ENCODE measurements at places on chromosomes 13 and 19.

- no peak for DNase-seq
Observed at GRCh38 chr13:73842626-73843025, 291.6 kb downstream of the KLF12 start.

DNA sequence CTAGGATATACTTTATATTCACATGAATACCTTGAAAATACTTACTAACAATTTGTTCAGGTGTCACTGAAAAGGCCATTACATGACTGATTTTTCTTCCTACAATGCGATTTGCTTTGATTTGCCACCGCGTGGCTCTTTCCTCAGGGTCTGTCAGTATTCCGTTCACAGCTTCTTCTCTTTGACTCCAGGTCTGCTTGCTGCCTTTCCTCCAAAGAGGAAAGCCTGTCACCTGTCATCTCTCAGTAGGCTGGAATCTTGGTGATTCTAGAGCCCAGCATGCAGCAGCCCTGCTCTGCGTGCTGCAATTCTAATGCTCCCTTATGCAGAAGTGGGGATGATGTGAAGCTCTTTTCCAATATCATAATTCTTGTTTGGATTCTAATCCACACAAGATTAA, 33.6 kb upstream of the SIAH3 start:
- DNase-seq = no peak

- no peak for DNase-seq
Observed at GRCh38 chr13:99477493-99477892, 23.8 kb upstream of the TM9SF2 start.

- no peak for DNase-seq
Observed at GRCh38 chr13:24151864-24152263, 8.7 kb upstream of the SPATA13 start.

DNA sequence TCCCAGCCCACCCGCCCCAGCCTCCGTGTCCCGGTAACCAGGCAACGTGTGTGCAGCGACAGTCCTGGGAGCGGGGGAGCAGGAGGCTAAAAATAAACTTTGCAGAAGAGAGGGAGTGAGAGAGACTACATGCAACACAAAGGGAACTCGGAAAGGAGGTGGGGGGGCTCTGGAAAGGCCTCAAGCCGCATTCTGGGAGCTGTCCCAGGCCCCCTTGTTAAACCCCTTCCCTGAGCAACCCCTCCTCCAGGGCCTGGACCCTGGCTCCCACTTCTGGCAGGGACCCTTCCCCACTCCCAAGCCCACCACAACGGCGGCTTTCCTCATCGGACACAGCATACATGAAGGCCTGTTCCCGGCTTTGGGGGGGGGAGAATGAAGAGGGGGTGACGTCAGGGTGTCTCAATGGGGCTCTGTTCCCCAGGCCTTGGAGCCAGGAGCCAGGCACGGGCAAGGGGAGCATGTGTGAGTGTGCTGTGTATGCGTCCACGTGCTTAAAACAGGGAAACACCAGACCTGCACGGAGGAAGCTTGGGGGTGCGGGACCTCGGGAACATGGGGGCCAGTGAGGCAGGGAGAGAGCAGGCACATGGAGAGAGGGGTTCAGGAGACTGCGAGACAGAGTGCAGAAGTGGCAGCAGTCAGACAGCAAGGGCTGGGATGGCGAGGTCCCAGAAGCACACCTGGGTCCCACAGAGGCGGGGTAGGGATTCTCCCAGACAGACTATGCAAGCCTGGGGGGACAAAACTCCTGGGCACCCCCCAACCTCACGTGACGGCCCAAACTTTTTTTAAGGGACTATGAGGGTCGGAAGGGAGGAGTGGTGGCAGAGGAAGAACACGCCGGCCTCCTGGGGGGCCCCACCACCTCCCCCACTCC, 2.3 kb downstream of the ERF start:
- DNase-seq = no peak

DNA sequence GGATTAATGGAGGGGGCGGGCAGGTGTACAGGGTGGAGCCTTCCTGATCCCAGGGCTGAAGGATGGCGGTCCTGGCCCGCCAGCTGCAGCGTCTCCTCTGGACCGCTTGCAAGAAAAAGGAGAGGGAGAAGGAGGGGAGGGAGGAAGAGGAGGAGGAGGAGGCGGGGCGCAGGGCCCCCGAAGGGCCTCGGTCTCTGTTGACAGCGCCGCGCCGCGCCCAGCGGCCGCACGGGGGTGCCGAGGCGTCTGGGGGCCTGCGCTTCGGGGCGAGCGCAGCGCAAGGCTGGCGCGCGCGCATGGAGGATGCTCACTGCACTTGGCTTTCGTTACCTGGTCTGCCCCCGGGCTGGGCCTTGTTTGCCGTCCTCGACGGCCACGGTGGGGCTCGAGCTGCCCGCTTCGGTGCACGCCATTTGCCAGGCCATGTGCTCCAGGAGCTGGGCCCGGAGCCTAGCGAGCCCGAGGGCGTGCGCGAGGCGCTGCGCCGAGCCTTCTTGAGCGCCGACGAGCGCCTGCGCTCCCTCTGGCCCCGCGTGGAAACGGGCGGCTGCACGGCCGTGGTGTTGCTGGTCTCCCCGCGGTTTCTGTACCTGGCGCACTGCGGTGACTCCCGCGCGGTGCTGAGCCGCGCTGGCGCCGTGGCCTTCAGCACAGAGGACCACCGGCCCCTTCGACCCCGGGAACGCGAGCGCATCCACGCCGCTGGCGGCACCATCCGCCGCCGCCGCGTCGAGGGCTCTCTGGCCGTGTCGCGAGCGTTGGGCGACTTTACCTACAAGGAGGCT, at the start of gene PPM1N:
Gene PPM1N, plus strand, starts transcription at position 33 of the 785 bp plus-strand sequence. Its CDS starts 30 bp downstream, at position 63.
- DNase-seq = peak; percentile 62

DNA sequence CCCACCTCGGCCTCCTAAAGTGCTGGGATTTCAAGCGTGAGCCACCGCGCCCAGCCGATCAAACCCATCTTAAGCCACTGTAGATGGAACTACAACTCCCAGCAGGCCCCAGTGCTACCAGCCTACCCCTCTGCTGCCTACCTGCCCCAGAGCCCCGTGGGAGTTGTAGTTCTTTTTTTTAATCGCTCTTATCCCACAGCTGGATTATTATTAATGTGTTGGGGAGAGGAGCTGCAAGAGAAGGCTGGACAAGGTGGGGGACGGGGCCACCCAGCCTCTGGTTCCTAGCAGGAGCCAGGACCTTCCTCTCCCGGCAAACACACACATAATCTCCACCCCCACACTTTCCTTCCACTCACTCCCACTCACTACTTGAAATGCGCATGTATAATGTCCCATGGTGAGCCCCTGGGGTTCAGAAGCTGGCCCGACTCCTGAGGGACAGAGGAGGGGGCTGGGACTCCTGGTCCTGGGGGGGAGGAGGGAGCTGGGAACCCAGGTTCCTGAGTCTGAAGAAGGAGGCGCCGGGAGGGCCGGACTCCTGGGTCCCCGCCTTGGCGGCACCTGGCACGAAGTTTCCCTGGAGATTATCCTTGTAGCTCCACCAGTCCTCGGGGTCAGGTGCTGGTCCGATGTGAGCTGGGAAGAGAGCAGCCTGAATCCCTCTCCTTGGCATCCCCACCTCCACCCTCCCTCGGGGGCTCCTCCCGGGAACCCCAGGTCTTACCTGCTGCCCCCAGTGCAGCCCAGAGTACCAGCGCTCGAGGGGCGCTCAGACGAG, 958 bp downstream of the CA11 start:
- DNase-seq = peak; percentile 81

- no peak for DNase-seq
Observed at GRCh38 chr13:106187501-106188095, 347.9 kb downstream of the EFNB2 start.

- DNase-seq = no peak
Observed at GRCh38 chr13:101398920-101399319, 17.4 kb downstream of the NALCN start.

- DNase-seq = no peak
Observed at GRCh38 chr13:33284031-33284430, 1.5 kb downstream of the STARD13 start.

GRCh38 chr13:23558675-23559536, 11.3 kb upstream of the TNFRSF19 start:
- peak; percentile 15 for DNase-seq

DNA sequence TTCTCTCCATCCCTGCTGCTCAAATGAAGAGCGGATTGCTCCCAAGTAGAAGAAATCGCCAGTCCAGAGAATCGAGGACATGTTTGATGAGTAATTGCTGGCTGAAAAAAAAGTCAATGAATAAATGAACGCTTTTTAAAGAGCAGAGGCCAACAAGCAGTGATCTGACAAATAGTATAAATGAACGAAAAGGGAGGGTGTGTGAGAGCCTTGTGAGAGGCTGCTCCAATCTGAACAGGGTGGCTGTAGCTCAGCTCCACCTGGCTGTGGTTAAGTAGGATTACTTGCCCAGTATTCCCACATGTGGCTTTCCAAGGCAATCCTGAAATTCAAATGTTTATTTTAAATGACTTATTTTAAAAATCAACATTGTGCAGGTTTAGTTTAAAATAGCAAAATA, 117.1 kb downstream of the TSHZ3 start:
- no peak for DNase-seq

DNA sequence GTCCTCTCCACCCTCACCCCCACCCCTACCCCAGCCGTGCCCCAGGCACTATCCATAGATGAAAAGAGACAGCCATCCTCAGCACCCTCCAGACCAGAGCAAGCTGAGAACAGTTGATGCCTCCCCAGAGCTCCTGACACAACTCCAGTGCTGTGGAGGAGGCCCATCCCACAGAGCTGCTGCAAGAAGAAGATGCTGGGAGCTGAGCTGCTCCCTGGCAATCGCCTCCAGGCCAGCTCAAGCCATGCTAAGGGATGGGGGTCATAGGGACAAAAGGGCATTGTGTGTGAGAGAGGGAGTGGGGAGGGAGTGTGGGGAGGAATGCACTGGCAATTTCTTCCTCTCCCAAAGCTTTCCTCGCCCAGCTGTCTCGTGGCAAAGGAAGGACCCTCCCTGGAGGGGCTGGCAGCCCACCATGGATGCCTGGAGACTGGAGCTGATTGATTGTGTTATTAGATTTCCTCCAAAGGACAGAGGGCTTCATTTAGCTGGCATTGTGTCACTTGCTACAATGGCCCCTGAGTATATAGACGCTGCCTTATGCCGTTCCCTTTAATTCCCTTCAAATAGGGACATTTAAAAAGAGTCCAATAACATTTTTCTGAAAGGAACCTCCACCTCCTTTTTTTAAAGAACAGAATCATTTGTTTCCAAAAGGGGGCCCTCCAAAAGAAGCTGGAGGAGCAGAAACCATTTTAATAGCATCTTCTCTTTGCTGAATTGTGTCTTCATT, 476.4 kb downstream of the FOXO1 start:
- no peak for DNase-seq

DNA sequence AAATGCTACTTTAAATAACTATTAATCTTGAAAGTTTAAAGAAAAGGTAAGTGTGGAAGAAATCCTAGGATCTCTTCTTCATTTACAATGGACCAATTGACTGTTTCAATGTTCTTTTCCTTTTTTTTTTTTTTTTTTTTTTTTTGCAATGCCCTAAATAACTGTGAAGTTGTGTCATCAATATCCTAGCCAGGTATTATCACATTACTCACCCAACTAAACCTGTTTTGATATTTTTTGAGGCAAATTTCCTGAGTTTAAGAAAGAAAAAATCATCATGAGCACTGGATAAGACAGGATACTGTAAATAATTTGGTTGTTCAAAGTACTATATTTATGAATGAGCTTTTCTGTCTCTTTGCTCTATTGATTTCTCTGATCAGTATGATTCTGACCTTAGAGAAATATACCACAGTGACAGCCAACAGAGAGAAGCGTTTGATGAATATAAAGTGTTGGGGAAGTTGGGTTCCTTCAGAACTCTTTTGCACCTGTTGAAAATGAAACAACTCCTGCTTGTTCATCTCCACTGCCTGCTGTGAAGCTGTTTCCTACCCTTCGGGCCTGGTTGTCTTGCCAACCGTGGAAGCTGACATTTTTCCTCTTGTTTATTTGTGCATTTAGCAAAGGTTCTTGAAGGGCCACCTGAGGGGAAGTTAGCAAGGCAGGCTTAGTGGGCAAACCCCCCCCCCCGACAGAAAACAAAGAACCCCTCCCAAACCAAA, 1220.5 kb upstream of the SLC10A2 start:
- no peak for DNase-seq

DNA sequence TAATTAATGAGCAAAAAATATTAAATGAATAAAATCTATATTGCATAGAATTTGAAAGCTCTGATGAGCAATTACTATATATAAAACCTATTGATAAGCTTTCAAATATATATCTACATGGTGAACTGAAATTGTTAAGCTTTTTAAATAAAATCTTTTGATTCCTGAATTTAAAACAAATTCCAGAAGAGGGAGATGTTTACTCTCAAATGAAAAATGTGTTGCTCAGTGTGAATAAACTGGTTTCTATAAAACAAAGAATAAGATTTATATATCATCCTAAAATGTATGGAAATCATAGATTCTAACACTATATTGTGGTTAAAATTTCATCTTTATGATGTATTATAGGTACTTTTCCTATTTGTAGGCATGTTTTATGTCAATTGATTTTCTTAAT, 171.5 kb upstream of the SLITRK6 start:
- no peak for DNase-seq

DNA sequence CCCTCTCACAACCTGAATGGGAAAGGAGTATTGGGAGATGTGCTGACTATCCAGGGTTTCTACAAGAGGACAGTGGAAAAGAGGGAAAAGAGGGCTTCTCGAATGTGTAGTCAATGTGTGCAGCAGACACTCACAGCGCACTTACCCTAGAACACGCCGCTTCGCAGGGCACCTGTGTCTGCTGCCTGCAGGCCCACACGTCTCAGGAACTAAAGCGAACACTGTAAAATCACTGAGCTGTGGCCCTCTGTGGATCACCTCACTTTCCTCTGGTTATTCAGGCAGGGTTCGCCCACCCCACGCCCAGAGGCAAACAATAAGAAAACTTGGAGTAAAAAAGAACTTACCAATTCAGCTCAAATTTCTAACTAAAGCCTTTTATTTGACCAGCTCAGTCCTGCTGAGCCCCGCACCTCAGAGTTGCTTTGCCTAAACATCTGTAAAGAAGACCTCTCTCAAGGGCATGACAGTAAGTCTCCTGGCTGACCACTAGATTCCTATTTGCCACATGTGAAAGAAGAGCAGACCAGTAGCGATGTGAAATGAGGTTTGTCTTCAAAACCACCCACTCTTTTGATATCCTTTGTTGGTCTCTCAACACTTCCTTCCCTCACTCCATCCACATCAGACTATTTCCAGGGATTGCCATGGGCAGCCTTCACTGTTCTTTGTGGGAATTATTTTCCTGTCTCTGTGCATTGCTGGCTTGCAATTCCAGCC, 19.3 kb upstream of the DOCK9 start:
- no peak for DNase-seq

- DNase-seq = no peak
Observed at GRCh38 chr19:37986048-37986750, 79.2 kb downstream of the SIPA1L3 start.

GRCh38 chr19:8695911-8696310, 2.7 kb downstream of the ACTL9 start:
- DNase-seq = no peak

DNA sequence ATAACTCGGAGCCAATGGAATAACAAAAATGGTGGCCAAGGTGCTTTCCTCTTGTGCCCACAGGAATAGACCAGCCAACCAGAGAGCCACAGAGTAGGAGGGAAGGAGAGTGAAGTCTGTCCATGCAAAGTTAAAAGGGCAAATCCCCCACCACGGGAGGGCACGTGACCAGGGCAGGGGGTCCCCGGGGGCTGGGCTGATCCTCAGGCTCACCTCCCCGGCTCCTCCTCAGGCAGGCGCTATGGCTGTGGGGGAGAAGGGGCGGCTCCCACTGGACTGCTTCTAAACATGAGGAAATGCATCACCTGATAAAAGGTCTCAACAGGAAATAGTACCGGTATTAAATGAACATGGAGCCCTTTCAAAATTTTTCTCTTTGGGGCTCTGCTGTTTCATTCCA, 73.2 kb upstream of the SLC15A1 start:
- no peak for DNase-seq
